ENCODE measurements at places on chromosomes 11 and 22.

DNA sequence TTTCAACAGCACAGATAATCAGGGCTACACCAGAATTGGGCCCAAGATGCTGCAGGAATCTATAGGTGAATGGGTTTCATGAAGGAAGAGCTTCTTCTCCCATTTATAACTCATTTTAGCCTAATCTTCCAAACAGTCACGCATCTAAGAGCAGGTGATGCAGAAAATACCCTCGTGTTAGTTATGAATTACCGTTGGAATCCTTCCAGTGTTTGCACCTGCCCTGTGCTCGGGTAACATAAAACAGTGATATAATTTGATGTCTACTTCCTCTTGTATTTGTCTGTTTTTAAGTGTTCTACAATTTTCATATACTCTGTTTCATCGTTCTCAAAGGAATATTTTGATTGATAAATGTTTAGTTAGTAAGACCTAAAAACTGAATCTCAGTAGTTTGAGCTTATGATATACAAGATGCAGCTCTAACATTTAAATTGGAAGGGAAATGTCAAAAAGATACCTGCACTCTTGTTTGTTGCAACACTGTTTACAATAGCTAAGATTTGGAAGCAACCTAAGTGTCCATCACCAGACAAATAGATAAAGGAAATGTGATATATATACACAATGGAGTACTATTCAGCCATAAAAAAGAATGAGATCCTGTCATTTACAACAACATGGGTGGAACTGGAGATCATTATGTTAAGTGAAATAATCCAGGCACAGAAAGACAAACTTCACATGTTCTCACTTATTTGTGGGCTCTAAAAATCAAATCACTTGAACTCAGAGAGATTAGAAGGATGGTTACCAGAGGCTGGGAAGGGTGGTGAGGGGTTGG is 42.1 kb downstream of the PPARA start:
- no peak for DNase-seq

DNA sequence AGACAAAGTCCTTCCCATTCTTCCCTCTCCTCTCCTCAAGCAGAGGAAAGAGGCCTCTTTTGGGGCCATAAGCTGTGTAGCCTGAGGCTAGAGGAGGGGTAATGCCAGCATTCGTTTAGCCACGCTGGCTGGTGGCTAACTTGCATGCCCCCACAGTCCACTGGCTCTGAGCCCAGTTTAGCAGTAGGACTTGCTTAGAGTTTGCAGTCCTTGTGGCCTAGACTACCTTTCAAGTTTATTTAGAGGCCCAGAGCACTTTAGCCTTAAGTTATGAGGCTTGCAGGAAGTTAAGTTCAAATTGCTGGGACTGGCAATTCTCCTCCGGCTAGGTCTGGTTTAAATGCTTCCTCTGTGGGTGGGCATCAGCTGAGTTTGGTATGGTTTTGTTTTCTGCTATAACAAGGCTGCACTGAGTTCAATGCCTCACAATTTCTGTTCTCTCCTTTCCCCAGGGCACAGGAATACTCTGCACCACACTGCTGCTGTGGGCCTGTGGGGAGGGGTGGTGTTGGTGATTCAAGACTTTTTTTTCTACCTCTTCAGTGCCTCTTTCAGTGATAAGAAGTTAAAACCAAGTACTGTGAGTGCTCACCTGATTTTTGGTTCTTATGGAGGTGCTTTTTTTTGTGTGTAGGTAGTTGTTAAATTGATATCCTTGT is 281.0 kb upstream of the C11orf87 start:
- no peak for DNase-seq

GRCh38 chr11:39327302-39327701 is 2132.2 kb downstream of the LRRC4C start:
- DNase-seq: no peak

DNA sequence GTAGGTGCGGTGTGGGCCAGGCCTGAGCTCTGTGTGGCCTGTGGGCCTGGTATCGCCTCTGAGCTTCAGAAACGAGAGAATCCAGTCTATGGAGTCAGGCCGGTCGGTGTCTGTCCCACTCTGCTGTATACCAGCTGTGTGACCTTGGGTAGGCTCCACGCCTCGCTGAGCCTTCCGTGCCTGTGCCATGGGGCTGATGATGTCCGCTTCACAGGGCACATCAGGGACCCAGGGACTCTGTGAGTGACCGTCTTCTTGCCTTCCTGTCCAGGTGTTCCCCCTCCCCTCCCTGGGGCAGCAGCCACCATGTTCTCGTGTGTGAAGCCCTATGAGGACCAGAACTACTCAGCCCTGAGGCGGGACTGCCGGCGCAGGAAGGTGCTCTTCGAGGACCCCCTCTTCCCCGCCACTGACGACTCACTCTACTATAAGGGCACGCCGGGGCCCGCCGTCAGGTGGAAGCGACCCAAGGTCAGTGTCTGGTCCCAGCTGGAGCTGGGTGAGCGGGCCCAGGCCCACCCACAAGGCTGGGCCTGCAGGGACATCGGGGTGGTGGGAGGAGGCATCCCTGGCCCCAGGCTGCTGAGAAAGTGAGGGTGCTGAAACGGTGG is 17.9 kb downstream of the CAPN5 start:
- DNase-seq: no peak

GRCh38 chr22:26474682-26475081 is 8.9 kb downstream of the HPS4 start:
- DNase-seq: no peak

DNA sequence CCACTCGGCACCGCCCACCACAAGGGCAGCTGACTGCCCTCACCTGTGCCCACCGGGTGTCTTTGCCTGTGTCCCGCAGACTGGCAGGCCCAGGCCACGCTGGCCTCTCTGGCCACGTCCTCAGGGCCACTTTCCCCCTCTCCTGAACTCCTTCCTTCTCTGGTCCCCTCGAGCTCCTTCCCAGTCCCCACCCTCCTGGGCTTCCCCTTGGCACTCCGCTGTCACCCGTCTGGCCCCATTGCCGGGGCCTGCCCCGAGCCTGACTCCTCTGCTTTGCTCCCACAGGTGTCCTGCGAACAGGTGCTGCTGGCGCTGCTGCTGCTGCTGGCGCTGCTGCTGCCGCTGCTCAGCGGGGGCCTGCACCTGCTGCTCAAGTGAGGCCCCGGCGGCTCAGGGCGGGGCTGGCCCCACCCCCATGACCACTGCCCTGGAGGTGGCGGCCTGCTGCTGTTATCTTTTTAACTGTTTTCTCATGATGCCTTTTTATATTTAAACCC is 14.2 kb downstream of the MCAT start:
- no peak for DNase-seq

GRCh38 chr11:74948546-74948897 is 369 bp downstream of the XRRA1 start:
- no peak for DNase-seq

- DNase-seq: no peak
Observed at GRCh38 chr11:121441521-121441920, 10.6 kb upstream of the SORL1 start.

DNA sequence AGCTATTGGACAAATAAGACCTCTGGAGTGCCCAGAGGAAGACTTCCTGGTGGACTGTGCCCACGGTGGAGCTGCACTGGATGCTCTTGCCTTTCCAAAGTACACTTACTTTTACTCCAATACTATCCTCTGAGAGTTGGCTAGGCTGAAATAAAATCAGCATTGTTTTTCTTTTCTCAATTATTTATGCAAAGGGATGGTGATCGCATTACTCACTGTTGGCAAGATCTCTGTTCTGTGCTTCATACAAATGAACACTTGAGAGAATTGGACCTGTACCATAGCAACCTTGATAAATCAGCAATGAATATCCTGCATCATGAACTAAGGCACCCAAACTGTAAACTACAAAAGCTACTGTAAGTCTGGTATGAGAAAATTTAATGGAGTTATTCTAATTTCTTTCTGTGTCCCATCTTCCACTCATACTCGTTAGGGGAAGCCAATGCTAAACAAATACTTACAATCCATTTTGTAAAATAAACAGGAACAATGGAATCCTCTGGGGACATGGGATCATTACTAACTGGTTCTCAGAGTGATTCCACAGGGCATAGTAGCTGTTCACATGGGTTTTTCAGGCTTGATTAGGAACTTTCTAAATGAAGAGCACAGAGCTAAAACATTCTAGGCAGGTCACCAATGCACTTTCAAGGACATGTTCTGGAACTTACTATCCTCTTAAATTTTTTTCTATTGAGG is 26.3 kb downstream of the NLRP14 start:
- DNase-seq: no peak

GRCh38 chr11:37509506-37509905 is 911.5 kb upstream of the RAG2 start:
- no peak for DNase-seq

- no peak for DNase-seq
Observed at GRCh38 chr11:16783321-16783801, 44.9 kb downstream of the C11orf58 start.

GRCh38 chr11:255176-255575 is 18.4 kb downstream of the PSMD13 start:
- no peak for DNase-seq

GRCh38 chr11:128311742-128312719 is 275.3 kb downstream of the ETS1 start:
- DNase-seq: no peak

GRCh38 chr22:25911243-25911972 is 169.4 kb downstream of the MYO18B start:
- DNase-seq: no peak

DNA sequence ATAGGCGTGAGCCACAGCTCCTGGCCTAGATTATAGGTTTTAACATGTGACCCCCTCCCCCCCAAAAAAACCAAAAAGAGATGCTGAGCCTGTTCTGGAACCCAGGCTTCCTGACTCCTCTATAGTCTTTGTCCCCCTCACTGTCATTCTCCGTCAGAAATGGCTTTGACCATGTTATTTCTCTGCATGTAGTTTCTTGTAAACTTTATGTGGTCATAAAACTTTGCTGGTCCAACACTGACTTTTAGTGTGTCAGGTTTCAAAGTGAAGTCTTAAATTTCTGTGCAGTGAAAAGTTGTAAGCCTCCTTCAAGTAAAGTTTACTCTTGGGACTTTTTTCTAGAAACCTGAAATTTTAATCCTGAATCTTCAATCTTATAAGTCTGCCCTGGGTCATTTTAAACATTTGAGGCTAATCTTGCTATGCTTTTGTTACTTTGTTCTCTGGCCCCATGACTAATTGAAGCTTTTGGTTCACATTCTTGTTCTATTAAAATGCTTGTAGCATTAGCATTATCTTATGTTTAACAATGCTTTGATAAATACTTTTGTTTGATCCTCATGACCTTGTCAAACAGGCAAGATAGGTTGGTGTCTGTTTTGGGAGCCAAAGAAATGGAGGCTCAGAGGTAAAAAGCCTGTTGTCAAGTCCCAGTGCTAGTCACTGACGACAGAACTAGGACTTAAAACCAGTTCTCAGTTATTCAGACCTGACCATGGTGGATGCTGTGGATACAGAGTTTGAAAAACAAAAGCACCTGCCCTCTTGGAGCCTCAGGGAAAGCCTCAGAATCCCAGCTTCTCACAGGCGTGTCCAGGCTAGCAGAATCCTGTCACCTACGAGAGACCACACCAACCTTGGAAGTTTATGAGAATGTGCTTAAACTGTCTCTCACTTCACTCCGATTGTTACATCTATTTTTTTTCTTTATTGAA is 87.7 kb upstream of the HORMAD2 start:
- no peak for DNase-seq

DNA sequence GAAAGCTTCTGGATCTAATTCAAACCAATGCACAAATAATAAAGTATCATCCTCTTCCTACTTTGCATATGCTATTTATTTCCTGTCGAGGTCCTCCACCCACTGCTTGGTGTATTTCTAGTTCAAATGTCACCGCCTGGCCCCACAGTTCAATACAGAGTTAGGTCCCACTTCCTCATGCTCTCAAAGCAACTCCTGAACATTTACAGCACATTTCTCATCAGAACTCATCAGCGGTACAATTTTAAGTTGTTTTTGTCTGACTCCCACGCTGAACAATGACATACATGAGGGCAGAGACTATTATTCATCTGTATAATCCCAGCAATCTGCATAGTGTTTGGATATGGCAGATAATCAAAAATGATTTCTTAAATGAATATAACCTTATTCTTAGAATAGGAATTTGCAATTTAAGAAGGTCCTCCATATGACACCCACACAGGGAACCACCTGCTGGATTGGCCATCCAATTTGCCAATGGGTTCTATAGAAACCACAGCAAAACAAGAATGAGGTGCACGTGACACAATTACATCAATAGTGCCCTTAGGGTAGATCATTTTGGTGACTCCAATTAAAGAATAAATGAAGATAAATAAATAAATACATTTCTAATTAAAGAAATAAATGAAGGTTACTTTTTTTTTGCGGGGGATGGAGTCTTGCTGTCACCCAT is 54.2 kb downstream of the SLC25A17 start:
- DNase-seq: peak; percentile 22

DNA sequence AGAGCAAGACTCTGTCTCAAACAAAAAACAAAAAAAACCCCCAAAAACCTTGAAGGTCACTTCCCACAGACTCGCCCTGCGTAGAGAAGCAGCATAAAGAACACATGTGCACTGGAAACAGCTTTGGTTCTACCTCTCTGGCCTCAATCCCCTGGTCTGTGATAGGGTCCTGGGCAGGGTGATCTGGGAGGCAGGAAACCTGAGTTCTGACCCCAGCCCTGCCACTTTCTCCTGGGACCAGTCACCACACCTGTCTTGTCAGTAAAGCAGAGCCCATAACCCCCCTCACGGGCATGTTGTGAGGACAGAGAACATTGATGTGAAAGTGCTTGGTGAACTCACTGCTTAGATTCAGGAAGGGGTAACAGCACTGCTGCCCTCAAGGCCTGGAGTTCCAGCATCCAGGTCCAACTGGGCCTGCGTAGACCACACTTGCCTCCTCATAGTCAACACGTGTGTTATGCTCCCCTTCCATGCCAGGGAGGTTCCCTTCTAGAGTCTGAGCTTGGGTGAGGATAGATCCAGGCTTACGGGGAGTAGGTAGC is 11.4 kb downstream of the UCP2 start:
- peak; percentile 52 for DNase-seq

DNA sequence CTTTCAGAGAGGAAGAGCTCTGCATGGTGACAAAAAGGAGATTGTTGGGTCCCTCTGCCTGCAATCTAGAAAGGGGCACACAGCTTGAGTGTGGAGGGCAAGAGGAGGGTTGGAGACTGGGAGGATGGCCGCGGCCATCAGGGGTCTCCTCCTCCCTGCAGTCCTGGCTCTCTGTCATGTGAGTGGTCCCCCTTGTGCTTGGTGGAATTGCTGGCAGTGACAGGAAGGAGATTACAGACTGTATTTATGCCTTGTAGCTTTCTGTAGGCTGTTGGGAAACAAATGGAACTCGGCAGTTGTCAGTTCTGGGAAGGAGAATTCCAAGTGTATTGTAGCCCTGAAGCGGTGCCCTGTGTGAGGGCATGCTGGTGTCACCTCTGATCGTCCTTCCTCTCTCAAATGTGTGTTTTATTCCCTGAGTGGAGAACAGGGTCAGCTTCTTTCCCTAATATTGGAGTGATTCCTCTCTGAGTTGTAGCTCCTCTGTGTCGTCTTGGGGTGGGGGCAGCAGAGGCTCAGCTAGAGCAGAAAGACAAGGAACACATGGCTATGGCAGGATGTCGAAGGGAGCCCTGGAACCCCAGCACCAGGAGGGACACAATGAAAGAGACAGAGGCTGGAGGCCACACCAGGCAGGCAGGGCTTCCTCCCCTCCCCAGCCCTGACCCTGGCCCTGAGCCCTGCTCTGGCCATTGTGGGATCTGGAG is 163.1 kb downstream of the PKNOX2 start:
- DNase-seq: no peak
